ENCODE measurements at places on chromosomes 5 and 9.

GRCh38 chr9:108859459-108860114 is 2.5 kb upstream of the ACTL7A start:
- no peak for DNase-seq

GRCh38 chr9:73239570-73240265 is 88.1 kb downstream of the ANXA1 start:
- no peak for DNase-seq

- DNase-seq: no peak
Observed at GRCh38 chr9:72839085-72839484, 113.8 kb downstream of the ALDH1A1 start.

DNA sequence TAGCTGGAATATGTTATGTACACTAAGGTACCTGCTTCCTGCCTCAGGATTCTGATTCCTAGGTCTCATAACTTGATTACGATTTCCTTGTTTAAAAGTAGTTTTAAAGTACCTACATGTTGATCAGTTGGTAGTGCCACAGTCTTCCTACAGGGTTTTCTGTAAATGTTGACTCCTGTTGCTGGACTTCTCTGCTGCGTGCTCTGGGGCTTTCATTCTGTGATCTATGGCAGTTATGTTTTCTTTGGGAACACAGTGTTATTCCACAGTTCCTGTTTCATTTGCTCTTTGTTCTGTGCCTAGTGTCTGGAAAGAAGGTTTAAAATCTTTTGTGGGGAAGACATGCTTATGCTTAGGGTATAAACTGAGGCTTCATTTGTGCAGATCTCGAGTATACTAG is 343.5 kb downstream of the PLK2 start:
- DNase-seq: no peak

DNA sequence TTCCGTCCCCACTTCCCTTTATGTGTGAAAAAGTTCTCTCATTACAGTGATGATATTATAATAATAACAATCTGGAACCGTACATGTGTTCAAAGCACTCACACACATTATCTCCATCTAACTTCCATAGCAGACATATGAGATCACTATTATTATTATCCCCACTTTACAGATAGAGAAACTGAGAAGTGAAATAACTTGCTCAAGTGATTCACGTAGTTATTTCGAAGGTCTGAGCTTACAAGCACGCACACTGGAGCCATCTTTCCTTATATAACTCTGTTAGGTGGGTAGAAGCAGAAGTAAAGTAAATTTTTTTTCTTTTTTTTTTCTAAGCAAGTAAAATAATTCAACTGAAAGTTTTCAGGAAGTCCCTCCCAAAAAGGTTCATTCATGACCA is 62.9 kb upstream of the PTGER4 start:
- no peak for DNase-seq

- DNase-seq: no peak
Observed at GRCh38 chr9:34380034-34380510, 3.4 kb upstream of the MYORG start.

DNA sequence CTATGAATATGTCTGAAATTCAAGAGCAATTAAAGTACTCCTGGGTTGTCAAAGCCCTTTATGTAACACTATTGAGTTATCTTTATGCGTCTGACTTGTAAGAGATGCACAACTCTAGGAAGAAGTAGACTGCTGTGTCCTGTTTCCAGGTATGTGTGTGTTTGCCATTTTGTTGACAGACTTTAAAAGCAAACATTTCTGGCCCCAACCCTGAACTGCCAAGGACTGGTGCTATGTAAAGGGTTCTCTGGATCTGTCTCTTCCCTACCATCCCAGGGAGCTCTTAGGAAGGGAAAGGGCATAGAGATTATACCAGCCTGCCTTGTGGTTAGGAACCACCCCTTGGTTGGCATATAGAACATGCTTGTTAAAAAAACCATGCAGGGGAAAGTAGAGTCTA is 12.1 kb downstream of the SLC22A5 start:
- no peak for DNase-seq

DNA sequence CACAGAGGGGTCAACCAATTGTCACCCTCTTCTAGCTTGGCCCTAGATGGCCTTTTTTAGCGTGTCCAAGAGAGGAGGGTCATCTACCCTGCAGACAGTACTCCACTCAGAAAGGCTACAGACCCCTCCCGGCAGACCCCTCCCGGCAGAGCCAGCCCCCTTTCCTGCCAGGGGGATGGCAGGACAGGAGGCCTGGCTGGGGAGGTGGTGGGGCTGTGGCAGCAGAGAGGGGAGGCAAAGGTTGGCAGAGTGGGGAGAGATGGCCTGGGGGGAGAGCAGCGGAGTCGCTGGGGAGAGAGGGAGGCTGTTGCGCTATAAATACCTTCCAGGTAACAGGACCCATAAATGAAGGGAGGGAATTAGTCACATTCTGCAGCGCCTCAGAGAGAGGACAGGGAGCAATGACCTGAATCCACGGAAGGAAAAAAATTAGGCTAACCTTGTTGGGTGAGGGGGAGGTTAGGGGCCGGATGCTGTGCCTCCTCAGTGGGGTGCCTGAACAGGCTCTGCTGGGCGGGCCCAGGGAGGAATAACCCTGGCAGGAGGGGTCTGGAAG is 32.9 kb upstream of the PSD2 start:
- DNase-seq: no peak

DNA sequence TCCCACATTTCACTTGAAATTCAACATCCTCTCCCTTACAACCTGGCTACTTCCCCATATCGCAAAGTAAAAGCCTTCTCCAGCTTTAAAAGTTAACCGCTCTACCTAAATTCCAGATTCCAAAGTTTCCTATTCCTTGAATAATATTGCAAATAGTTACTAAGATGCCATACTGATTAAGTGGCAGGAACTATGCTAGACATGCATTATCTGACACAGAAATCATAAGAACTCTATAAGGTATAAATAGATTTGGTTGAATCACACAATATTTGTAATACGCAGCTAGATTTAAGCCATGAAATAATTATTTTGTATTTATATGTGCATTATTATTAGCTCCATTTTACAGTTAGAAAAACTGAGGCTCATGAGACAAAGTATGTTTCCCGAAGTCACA is 92.8 kb downstream of the NFIB start:
- no peak for DNase-seq

DNA sequence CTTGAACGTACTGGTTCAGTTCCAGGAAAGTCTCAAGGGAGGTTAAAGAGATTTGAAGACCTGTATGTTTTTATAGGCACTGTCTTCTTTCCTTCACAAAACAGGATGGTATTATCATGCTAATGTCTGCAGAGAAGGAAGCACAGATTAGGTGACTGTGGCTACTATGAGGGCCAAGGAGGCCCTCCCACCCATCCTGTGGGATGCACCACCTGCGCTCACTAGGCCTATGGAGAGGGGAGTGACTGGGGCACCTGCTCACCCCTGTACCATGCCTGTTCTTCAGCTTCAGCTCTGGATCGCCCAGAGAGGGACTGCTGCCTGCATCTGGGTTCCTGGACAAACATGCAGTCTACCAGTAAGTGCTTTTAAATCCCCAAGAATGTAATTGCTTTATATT is 469.4 kb downstream of the CCDC171 start:
- no peak for DNase-seq

GRCh38 chr9:94802793-94803192 is 76.3 kb downstream of the AOPEP start:
- DNase-seq: no peak

- no peak for DNase-seq
Observed at GRCh38 chr9:16727452-16728136, 142.9 kb downstream of the BNC2 start.

DNA sequence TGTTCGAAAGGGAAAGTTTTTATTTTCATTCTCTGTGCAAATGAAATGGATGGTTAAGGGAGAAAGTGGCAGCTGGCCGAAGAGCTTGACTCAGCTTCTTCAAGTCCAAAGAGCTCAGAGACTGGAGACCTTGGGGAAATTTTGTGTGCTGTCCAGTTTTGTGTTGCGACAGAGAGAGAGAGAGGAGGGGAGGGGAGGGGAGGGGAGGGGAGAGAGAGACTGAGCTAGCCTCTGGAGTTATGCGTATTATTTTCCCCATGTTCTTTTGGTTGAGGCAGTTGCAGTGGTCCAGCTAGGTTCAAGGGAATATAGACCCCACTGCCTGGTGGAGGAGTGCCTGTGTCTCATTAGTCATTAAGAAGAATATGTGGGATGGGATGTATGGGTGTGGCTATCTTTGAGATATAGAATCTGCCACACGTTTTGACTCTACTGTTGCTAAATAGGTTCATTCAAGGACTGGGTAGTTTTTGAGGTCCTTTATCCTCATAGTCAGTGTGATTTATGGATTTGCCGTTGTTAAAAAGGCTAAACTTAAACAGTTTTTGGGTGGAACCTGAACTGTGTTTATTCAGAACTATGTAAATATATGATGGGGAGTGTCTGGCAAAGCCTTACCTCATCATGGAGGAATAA is 69.7 kb downstream of the ARHGAP26 start:
- DNase-seq: peak; percentile 19

- DNase-seq: no peak
Observed at GRCh38 chr5:64869419-64869818, 100.7 kb downstream of the CWC27 start.

DNA sequence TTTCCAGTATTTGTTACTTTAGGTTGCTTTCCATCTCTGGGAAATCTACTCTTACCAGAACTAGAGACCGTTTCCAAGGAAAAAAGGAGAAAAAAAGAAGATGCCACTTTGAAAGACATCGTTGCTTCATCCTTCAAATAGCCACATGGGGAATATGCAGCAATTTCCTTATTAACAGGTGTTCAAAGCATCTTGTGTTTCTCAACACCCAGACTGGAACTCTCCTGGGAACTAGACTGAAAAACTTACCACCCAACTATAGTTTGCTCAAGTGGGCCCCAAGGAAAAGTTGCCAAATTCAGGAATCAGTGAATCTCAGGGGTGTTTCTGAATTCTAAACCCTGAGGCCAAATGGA is 80.0 kb upstream of the JAK2 start:
- DNase-seq: no peak

DNA sequence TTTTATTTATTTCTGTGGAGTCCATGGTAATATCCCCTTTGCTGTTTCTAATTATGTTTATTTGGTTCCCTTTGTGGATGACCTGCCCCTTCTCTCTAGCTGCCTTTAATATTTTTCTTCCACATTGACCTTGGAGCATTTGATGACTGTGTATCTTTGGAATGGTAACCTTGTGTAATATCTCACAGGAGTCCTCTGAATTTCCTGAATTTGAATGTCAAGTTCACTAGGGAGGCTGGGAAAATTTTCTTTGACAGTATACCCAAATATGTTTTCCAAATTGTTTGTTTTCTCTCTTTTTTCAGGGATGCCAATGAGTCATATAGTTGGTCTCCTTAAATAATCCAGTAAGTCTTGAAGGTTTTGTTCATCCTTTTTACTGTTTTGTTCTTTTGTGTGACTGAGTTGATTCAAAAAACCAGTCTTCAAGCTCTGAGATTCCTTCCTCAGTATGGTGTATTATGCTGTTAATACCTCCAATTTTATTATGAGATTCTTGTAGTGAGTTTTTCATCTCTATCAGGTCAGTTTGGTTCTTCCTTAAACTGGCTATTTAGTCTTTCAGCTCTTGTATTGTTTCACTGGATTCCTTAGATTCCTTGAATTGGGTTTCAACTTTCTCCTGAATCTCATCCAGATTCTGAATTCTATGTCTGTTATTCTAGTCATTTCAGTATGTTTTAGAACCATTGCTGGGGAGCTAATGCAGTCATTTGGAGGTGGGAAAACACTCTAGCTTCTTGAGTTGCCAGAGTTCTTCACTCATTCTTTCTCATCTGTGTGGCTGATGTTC is 349.0 kb upstream of the TARS1 start:
- no peak for DNase-seq

- no peak for DNase-seq
Observed at GRCh38 chr5:175060257-175060656, 335.9 kb downstream of the MSX2 start.

DNA sequence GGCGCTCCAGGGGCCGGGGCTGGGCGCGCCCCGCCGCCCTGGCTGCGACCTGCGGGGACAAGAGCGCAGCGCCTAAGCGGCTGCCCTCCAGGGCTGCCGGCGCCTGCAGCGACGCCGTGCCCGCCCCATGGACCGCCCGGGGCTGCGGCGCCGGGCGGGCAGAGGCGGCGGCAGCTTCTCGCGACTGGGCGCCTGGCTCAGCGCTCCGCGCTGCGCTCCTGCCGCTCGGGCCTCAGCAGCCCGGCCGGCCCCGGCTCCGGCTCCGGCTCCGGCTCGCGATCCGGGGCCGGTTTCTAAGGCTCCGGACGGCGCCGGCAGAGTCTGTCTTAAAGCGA is at the start of gene PITX1:
TSS of gene PITX1 (minus strand) at position 328 of the 335 bp plus-strand sequence. CDS start 347 bp downstream, outside the sequence.
- no peak for DNase-seq

- no peak for DNase-seq
Observed at GRCh38 chr5:31783086-31783645, 144.2 kb downstream of the PDZD2 start.

- peak; percentile 46 for DNase-seq
Observed at GRCh38 chr5:174910245-174910737, 185.9 kb downstream of the MSX2 start.

DNA sequence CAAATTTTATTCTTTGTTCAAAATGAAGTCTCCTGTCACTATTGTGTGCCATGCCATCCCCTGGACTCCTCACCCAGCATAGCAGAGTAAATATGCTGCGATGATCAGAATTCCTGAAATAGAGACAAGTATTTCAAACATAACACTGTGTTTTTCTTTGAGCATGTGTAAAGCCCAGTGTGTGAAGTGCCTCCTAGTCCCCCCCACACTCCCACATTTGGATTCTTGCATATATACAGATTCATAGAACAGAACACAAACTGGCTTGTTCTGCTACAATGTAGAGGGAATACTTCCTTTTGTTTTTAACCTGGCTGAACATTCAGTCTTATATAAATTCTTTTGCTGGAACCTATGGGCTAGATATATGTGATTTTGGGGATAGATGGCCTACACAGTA is 84.9 kb downstream of the NUDT12 start:
- no peak for DNase-seq
